ENCODE measurements at places on chromosomes 4 and X.

GRCh38 chr4:154344686-154345085 lies 146.9 kb downstream of the DCHS2 start:
- no peak for DNase-seq

DNA sequence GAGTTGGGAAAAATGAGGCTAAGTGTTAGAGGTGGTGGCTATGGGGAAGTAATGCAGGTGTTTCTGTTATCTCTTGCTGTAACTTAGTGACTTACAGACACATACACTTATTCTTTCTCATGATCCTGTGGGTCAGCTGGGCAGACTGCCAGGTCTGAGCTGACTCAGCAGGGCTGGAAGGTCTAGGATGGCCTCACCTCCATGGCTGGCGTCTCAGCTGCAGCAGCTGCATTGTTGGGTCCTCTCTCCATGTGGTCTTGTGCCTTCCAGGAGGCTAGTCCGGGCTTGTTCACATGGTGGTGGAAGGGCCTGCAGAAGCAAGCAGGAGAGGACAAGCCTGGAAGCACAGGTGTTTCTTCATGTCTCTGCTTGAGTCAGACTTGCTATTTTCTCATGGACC lies 172.7 kb downstream of the NHS start:
- DNase-seq = no peak

- no peak for DNase-seq
These were observed 174.9 kb upstream of the VEGFC start for GRCh38 chr4:176967586-176967985.

DNA sequence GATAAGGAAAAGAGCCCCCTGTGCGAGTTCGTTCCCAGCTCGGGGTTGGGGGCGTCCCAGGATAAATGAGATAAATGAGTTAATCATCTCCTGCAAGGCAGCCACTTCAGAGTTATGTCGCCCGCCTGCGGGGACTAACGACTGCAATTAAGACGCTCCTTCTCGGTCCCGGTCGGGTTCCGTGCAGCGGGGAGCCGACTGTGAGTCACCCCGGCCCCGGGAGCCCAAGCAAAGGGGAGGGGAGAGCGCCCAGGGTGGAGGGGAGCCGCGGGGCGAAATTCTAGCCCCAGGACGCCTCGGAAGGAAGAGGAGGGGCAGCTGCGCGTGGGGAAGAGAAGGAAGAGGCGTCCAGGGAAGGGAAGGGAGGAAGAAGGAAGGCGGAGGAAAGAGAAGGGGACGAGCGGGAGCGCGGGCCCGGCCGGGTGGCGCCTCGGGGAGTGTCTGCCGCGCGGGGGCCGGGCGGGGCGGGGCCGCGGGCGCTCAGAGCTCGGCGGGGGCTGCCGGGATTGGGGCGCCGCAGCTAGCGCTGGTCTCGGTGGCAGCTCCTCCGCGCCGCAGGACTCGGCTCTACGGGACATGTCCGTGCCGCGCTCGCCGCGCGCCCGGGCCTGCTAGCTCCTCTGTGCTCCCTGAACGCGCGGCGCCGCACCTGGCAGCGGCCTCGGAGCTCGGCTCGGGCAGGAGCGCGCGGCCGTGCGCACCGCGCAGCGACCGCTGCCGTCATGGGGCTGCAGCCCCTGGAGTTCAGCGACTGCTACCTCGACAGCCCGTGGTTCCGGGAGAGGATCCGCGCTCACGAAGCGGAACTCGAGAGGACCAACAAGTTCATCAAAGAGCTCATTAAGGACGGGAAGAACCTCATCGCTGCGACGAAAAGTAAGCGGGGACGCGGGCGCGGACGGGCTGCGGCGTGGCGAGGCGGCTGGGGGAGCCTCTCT lies at the start of gene ARHGAP10:
Gene ARHGAP10 (plus strand): TSS at position 509 of the 938 bp plus-strand sequence. CDS start 214 bp downstream, at position 723.
- peak; percentile 75 for DNase-seq

- DNase-seq = no peak
These were observed 205.9 kb upstream of the GALNT7 start for GRCh38 chr4:172962564-172963353.

DNA sequence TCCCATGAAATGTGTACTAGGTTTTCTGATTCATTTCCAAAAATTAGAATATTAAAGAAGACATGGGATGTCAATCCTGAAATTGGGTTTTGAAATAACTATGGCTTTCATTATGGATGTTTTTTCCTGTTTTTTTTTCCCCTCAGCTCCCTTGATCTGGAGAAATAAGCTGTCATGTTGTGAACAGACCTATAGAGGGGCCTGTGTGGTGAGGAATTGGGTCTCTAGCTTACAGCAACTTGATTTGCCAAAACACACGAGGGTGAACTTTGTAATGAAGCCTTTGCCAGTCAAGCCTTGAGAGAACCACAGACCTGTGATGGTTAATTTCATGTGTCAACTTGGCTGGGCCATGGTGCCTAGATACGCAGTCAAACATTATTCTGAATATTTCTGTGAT lies 2413.6 kb downstream of the PCDH7 start:
- DNase-seq = no peak

GRCh38 chr4:160091631-160092030 lies 988.8 kb downstream of the RAPGEF2 start:
- DNase-seq = no peak

DNA sequence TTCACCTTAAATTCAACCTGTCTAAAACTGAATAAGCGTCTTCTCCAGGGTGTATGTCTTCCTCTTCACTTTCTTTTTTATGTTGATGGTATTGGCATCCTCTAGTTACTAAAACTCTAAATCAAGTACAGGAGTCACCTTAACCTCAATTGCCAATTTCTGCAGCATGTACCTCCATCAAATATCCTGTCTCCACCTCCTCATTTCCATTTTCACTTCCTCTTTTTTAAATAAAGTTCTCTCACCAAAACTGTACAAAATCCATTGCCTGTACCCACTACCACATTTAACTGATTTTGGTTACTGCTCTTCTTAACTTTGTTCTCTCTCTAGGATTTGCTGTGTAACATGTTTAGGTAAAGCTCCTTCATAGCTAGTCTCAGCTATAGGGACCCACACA lies 9.2 kb upstream of the NPFFR2 start:
- DNase-seq = no peak

Measured in nephron progenitor cell (in vitro differentiated cells).